ENCODE measurements at places on chromosomes 7 and 10. TPM values are rescaled to one million over a fixed set of nuclear protein-coding genes. Genes with fewer than 3 reads are reported as not detected.

HOXA1 gene
- total RNA-seq = 9.5 TPM

UCMA gene
- total RNA-seq = not detected

FAM170B gene
- not detected for total RNA-seq

LEP gene
- total RNA-seq = not detected

NUTM2E gene
- total RNA-seq = 0.86 TPM

DOCK4 gene
- 24.6 TPM for total RNA-seq

INTS1 gene
- 134 TPM for total RNA-seq

RBM20 gene
- 2.8 TPM for total RNA-seq

UPK3B gene
- total RNA-seq = 11.2 TPM

SEMA3C gene
- total RNA-seq = 94.9 TPM

NUDT13 gene
- total RNA-seq = 3.0 TPM

SLC16A12 gene
- 3.7 TPM for total RNA-seq

SNCG gene
- total RNA-seq = 60.4 TPM

IMMP2L gene
- total RNA-seq = 23.0 TPM

FLNC gene
- total RNA-seq = 54.0 TPM

SP4 gene
- total RNA-seq = 5.9 TPM

CH25H gene
- total RNA-seq = 0.70 TPM

GPRIN2 gene
- 4.4 TPM for total RNA-seq

SLC26A3 gene
- total RNA-seq = 4.7 TPM

KDM7A gene
- total RNA-seq = 7.5 TPM

SRRM3 gene
- 8.4 TPM for total RNA-seq

DENND2A gene
- total RNA-seq = 6.2 TPM

CLCN1 gene
- total RNA-seq = 0.12 TPM

ARHGEF35 gene
- total RNA-seq = 8.6 TPM

THSD7A gene
- 14.3 TPM for total RNA-seq

LLCFC1 gene
- total RNA-seq = not detected

FOXI2 gene
- 4.8 TPM for total RNA-seq

SEMA3A gene
- total RNA-seq = 28.2 TPM

TDRD1 gene
- not detected for total RNA-seq

WIPF3 gene
- 1.7 TPM for total RNA-seq

CC2D2B gene
- total RNA-seq = 0.34 TPM

CYP2C9 gene
- total RNA-seq = 2.8 TPM

AEBP1 gene
- 64.1 TPM for total RNA-seq

FAM131B gene
- total RNA-seq = 2.1 TPM

PKD2L1 gene
- total RNA-seq = 0.26 TPM

HOXA2 gene
- 26.8 TPM for total RNA-seq

BAMBI gene
- 57.3 TPM for total RNA-seq

IKZF1 gene
- 2.0 TPM for total RNA-seq

ELMO1 gene
- total RNA-seq = 29.4 TPM
